ENCODE measurements at places on chromosomes 4 and X.

GRCh38 chrX:136325377-136325776, 24.6 kb downstream of the ADGRG4 start:
- H3K4me1 ChIP-seq: no peaks in the 10 kb centered on the region
- H3K4me3 ChIP-seq: no peak overlapping the region
- no peaks in the 10 kb centered on the region for H3K36me3 ChIP-seq
- no peak overlapping the region for H3K27ac ChIP-seq

DNA sequence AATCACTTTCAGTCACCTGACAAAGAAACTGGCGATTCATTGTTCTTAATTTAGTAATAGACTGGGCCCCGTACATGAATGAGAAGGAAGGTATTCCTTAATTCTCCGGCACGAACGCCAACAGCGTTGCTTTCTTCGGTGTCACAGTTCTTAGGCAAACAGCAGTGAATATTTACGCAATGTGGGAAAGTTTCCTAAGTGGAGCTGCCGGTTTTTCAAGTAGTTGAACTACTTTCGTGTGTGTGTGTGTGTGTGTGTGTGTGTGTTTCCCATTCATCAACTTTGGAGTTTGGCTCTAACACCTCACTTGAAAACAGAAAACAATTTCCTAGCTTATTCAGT, 651 bp downstream of the NXT2 start:
- H3K27ac ChIP-seq: peak overlapping the region; percentile 99
- peaks cover 20% of the 10 kb centered on the region for H3K4me1 ChIP-seq
- H3K36me3 ChIP-seq: no peaks in the 10 kb centered on the region
- H3K4me3 ChIP-seq: peak overlapping the region; percentile 99
- no peak for DNase-seq
- H3K27me3 ChIP-seq: no peaks in the 10 kb centered on the region

GRCh38 chr4:163071308-163071707, 95.4 kb downstream of the NAF1 start:
- peaks cover 3% of the 10 kb centered on the region for H3K27me3 ChIP-seq
- H3K27ac ChIP-seq: no peak overlapping the region
- H3K36me3 ChIP-seq: no peaks in the 10 kb centered on the region
- no peak for DNase-seq
- H3K4me1 ChIP-seq: no peaks in the 10 kb centered on the region

DNA sequence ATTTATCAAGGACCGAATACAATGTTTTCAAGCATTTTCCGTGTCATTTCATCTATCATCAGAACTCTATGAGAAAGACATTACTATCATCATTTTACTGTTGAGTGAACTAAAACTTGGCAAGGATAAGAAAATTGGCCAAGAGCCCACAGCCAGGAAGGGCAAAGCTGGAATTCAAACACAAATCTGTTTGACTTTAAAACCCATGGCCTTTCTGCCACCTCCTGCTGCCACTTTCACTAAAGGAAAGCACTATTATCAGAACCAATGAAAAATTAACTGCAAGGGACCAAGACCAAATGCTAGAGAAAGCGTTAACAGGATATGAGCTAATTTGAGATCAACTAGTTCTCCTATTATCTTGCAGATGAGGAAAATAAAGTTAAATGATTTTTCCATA, 2759.2 kb downstream of the ARAP2 start:
- H3K4me3 ChIP-seq: no peak overlapping the region
- DNase-seq: no peak
- H3K27ac ChIP-seq: no peak overlapping the region
- H3K36me3 ChIP-seq: no peaks in the 10 kb centered on the region
- no peaks in the 10 kb centered on the region for H3K4me1 ChIP-seq

DNA sequence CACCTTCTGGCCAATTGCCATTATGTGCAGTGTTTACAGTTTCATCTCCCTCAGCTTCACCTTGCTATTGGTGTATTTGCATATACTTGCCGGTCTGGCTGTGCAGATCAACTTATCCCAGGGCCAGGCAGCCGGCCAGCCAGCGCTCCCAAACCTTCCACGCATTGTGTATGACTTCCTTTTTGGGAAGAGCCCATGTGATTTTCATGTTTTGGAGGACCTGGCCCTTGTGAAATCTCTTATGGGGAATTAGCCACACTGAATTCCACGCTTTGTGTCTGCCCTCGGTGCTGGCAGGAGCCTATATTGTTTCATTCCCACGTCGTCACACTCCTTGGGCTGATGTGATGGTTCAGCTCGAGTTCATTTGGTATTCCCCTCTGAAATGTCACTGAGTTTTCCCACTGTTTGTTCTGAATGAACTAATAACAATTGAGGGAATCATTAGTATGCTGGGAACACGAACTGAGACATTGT, 6.0 kb upstream of the PDLIM3 start:
- H3K27me3 ChIP-seq: no peaks in the 10 kb centered on the region
- H3K4me1 ChIP-seq: no peaks in the 10 kb centered on the region
- no peak overlapping the region for H3K27ac ChIP-seq
- DNase-seq: no peak

- DNase-seq: no peak
- H3K27me3 ChIP-seq: no peaks in the 10 kb centered on the region
- H3K4me1 ChIP-seq: peaks cover 8% of the 10 kb centered on the region
- H3K36me3 ChIP-seq: peaks cover 30% of the 10 kb centered on the region
- no peak overlapping the region for H3K4me3 ChIP-seq
Observed at GRCh38 chr4:55965585-55965984, 16.8 kb downstream of the CEP135 start.

DNA sequence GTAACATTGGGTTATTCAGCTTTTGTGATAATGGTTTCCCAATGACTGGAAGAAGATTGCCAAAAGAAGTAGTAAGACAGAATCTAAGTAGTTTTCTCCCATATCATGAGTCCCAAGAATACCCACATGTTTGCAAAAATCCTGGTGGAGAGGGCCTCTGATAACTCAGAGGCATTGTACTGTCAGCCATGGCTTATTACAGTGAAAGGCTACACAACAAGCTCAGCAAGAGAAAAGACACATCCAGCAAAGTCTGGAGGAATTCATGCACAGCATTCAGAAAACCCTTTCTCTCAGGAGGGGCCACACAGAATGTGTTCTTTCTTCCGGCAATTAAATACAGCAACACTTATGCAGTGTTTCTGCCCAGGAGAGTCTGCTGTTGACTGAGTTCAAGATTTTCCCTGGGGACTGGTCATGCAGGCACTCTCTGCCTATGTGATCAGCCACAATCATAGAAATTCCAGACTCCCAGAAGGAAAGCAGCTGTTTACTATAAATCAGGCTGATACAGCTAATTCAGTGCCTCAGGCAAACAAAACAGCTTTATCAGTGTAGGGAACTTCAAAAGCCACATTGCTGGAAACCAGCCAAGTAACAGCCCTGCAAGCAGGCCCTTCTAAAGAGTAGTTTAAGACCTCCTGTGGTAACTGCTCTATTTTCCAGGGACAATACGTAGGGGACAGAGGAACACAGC, 937.1 kb downstream of the CCSER1 start:
- H3K27me3 ChIP-seq: no peaks in the 10 kb centered on the region
- H3K27ac ChIP-seq: no peak overlapping the region
- no peaks in the 10 kb centered on the region for H3K36me3 ChIP-seq
- DNase-seq: no peak
- no peak overlapping the region for H3K4me3 ChIP-seq

DNA sequence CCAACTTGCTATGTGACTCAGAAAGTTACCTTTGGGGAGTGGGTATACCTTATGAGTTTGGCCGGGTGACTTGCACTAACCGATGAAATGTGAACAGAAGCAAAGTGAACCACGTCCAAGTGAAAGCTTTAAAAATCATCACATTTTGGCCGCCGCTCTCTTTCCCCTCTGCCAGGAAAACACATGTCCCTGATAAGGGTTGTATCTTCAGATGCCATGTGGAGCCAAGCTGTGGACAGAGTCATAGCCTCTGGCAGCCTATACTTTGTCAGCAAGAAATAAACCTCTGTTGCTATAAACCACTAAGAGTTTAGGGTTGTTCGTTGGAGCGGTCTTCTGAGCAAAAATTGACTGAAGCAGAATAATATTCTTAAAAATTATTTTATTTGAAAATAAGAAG, 92.3 kb downstream of the PRDM5 start:
- H3K27me3 ChIP-seq: no peaks in the 10 kb centered on the region
- H3K4me3 ChIP-seq: no peak overlapping the region
- no peak overlapping the region for H3K27ac ChIP-seq
- H3K36me3 ChIP-seq: no peaks in the 10 kb centered on the region
- H3K4me1 ChIP-seq: no peaks in the 10 kb centered on the region

GRCh38 chrX:15269618-15270521, at the start of gene ASB9:
Gene ASB9 (minus strand): TSS chrX:15270083. CDS start chrX:15269874, 209 bp downstream.
- DNase-seq: no peak
- no peak within 1 kb of the TSS for H3K4me3 ChIP-seq
- no peak within 1 kb of the TSS for H3K27ac ChIP-seq
- H3K27me3 ChIP-seq: peaks cover 13% of the 10 kb centered on the region
- no peaks in the 10 kb centered on the region for H3K36me3 ChIP-seq
- H3K4me1 ChIP-seq: peaks cover 3% of the 10 kb centered on the region

- peaks cover 92% of the 10 kb centered on the region for H3K4me1 ChIP-seq
- H3K27me3 ChIP-seq: no peaks in the 10 kb centered on the region
- H3K36me3 ChIP-seq: peaks cover 28% of the 10 kb centered on the region
- DNase-seq: no peak
Observed at GRCh38 chr4:184452740-184453139, 21.6 kb downstream of the IRF2 start.

DNA sequence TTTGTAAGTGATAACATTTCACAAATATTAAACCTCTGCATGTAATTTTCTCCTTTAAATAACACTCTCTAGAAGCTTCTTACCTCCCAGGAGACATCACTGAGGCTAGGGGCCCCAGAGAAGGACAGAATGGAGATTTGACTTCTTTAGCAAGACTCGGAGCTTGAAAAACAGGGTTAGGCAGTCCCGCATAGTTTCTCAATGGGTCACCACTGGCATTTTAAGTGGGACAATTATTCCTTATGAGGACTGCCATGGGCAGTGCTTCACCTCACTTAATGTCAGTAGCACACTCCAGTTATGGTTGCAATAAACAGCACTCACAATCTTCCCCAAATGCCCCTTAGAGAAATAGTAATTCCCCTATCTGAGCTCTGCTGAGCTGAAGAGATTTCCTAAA, 66.7 kb upstream of the NOCT start:
- no peak overlapping the region for H3K27ac ChIP-seq
- H3K27me3 ChIP-seq: no peaks in the 10 kb centered on the region
- no peak overlapping the region for H3K4me3 ChIP-seq
- peaks cover 10% of the 10 kb centered on the region for H3K4me1 ChIP-seq

GRCh38 chrX:2854918-2855317, 26.2 kb downstream of the GYG2 start:
- H3K36me3 ChIP-seq: no peaks in the 10 kb centered on the region
- no peaks in the 10 kb centered on the region for H3K27me3 ChIP-seq
- no peak overlapping the region for H3K4me3 ChIP-seq
- no peak overlapping the region for H3K27ac ChIP-seq
- DNase-seq: no peak

- no peak overlapping the region for H3K4me3 ChIP-seq
- H3K27ac ChIP-seq: peak overlapping the region; percentile 81
- peaks cover 14% of the 10 kb centered on the region for H3K4me1 ChIP-seq
- no peaks in the 10 kb centered on the region for H3K27me3 ChIP-seq
Observed at GRCh38 chr4:113446019-113446418, 315.5 kb downstream of the CAMK2D start.

DNA sequence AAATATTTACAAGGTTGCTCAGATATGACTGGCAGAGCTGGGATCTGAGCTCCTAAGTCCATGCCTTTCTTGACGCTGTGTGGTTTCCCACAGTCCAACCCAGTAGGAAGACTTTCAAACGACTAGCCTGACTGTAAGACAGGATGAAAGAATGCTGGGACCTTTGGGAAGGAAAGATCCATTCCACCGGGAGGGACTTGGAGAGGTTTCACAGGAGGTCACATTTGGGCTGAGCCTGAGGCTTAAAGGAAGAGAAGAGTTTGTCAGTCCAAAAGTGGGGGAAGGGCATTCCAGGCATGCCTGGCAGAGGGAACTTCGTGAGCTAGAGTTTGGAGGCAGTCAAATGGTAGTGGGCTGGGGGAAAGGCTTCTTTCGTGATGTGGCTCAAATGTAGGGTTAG, 1.5 kb downstream of the STARD8 start:
- no peak overlapping the region for H3K4me3 ChIP-seq
- DNase-seq: no peak
- H3K27ac ChIP-seq: no peak overlapping the region
- H3K27me3 ChIP-seq: peaks cover 6% of the 10 kb centered on the region
- no peaks in the 10 kb centered on the region for H3K36me3 ChIP-seq

GRCh38 chrX:134803551-134804183, 145.4 kb upstream of the PLAC1 start:
- DNase-seq: no peak
- no peaks in the 10 kb centered on the region for H3K36me3 ChIP-seq
- H3K27me3 ChIP-seq: no peaks in the 10 kb centered on the region
- H3K4me3 ChIP-seq: no peak overlapping the region

DNA sequence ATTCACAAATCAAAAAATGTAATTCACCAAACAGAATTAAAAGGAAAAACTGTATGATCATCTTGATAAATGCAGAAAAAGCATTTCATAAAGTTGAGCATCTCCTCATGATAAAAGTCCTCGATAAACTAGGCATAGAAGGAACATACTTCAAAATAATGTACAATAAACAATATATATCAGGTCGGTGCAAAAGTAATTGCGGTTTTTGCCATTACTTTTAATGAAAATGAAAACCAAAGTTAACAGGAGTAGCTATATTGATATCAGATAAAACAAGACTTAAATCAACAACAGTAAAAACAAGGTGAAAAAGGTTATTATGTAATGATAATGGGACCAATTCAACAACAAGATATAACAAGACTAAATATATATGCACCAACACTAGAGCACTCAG, 372.1 kb downstream of the RAB28 start:
- no peak for DNase-seq
- no peaks in the 10 kb centered on the region for H3K27me3 ChIP-seq
- peaks cover 3% of the 10 kb centered on the region for H3K36me3 ChIP-seq
- no peak overlapping the region for H3K4me3 ChIP-seq
- no peaks in the 10 kb centered on the region for H3K4me1 ChIP-seq
- no peak overlapping the region for H3K27ac ChIP-seq

GRCh38 chr4:82256718-82257117, 117.1 kb downstream of the HNRNPD start:
- H3K4me3 ChIP-seq: no peak overlapping the region
- no peaks in the 10 kb centered on the region for H3K27me3 ChIP-seq
- peaks cover 37% of the 10 kb centered on the region for H3K4me1 ChIP-seq
- no peak for DNase-seq
- no peak overlapping the region for H3K27ac ChIP-seq
- H3K36me3 ChIP-seq: no peaks in the 10 kb centered on the region

GRCh38 chr4:37138019-37138653, 106.4 kb upstream of the NWD2 start:
- DNase-seq: no peak
- H3K4me1 ChIP-seq: peaks cover 2% of the 10 kb centered on the region
- H3K27ac ChIP-seq: no peak overlapping the region
- no peak overlapping the region for H3K4me3 ChIP-seq
- no peaks in the 10 kb centered on the region for H3K27me3 ChIP-seq

Measured in stimulated activated naive B cell treated with anti-CD40 and anti-IgM and Interleukin-4, amounts not matched to agents 10 μg/mL and 1 μg/mL and 100 μg/mL, for 72 hours (primary cell).